Glutamatergic neuron (in vitro differentiated cells): ENCODE measurements at places on chromosomes 3 and 15.

DNA sequence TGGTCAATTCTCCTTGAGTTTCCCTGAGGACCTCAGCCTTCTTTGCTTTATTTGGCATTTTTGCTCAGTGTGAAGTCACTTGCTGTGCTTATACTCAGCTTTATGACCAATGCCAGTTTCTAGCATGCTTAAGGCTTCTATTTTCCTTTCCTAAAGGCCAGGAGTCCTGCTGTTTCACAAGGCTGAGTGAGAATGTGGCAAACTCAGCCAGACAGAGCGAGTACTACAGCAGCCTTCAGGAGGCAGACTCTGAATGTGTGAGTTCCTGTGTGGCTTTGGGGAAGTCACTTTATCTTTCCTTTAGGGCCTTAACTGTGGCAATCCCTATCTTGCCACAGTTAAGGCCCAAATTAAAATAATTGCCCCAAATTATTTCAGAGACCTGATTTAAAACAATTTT, 213.2 kb upstream of the MRPL3 start:
- DNase-seq: no peak

GRCh38 chr3:55731741-55732140, 244.6 kb upstream of the WNT5A start:
- no peak for DNase-seq

- DNase-seq: no peak
Measured at GRCh38 chr3:178367817-178368617, 168.2 kb upstream of the KCNMB2 start.

DNA sequence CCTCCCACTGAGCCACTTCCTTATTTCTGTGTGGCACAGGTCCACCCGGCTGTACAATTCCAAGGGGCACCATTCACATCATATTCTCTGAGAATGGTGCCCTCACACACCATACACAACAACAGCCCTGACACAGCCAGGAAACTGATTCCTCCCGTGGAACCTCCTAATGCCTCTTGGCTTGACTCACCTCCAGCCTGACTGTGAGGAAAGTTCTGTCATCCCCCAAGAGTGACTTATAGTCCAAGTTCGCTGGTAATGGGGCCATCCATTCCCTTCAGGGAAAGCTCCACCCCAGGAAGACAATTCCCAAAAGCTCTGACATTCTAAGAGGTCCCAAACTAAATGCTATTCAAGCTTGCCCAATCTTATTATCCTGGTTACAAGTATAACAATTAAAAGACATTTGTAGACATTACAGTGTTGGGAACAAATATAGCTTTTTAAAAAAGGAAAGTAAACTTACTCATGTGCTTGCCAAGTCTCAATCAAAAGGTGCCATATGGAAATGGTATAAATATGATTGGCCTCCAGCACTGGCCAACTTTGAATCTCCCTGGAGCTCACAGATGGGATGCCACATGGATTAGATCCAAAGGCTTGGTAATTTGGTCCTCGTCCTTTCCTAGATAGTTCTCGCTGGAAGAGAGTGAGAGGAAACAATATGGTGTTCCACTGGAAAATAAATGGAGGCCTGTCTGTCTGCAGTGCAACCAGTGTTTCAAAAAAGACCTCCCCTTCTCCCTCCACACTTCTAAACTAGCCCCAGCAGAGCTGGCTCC, 56.3 kb upstream of the PSMD6 start:
- DNase-seq: no peak

DNA sequence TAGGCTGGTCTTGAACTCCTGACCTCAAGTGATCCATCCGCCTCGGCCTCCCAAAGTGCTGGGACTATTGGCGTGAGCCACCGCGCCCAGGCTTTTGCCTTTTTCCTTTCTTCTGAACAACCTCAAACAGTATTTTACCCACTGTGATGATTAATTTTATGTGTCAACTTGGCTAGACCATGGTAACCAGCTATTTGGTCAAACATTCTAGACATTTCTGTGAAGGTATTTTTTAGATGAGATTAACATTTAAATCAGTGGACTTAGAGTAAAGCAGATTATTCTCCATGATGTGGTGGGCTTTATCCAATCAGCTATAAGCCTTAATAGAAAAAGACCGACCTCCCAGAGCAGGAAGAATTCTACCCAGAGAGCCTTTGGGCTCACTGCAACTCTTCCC, 6.0 kb downstream of the SPATA12 start:
- no peak for DNase-seq

- no peak for DNase-seq
Measured at GRCh38 chr15:25883463-25884259, 20.5 kb upstream of the ATP10A start.

DNA sequence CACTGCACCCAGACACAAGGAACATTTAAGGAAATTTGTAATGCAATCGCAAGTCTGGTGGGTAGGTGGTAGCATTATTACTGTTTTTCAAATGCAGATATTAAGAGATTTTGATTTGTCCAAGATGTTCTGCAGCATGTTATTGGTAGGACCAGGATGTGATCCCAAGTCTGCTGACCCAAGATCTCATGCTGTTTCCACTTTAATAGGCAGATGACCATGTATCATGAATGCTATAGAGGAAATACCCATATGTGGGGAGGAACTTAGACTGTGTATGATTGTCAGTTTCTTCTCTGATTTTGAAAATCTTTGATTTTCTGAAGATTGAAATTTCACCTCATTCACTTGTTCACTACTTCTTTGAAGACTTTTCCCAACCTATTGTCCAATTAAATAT, 28.7 kb downstream of the ATP6V1A start:
- DNase-seq: no peak

GRCh38 chr15:74405823-74406222, 27.9 kb downstream of the SEMA7A start:
- DNase-seq: no peak

DNA sequence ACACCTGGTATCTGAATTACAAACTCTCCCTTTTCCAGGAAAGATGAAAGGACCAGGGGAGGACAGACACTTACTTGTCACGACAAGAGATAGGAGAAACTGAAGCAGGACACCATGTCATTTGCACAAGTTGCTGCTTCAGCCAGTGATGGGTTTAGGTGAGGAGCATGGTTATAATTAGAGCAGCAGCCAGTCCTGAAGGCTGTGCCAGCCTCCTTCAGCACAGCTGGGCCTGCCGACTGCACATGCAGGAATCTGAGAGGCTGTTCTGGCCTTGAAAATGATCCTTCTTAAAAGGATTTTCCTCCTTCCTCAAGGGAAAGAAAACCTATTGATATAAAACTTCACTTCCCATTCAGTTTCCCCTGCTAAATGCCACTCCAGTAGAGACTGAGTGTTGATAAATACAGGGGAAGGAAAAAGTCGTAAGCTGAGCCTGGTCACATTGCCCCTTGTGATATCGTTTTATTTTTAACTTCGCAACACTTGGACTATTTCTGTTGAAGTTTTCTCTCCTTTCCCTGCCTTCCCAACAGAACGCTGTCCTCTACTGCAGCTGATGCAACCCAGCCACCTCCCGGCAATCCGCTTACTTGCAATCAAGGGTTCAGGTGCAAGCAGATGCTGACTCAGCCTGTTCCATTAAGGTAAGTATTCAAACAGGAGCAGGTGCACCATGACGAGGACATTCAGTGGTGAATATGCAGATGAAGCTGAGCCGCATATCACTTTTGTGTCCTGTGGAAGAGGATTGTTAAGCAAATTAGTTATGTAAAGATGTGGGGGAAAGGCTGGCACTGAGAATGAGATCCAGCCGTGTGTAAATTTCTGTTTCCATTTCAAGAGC, at the start of gene FBXO40:
TSS of gene FBXO40 (plus strand) at position 524 of the 847 bp plus-strand sequence. CDS start 27,197 bp downstream, outside the sequence.
- DNase-seq: peak; percentile 62

- DNase-seq: no peak
Measured at GRCh38 chr3:108662142-108662738, 72.7 kb downstream of the DZIP3 start.

DNA sequence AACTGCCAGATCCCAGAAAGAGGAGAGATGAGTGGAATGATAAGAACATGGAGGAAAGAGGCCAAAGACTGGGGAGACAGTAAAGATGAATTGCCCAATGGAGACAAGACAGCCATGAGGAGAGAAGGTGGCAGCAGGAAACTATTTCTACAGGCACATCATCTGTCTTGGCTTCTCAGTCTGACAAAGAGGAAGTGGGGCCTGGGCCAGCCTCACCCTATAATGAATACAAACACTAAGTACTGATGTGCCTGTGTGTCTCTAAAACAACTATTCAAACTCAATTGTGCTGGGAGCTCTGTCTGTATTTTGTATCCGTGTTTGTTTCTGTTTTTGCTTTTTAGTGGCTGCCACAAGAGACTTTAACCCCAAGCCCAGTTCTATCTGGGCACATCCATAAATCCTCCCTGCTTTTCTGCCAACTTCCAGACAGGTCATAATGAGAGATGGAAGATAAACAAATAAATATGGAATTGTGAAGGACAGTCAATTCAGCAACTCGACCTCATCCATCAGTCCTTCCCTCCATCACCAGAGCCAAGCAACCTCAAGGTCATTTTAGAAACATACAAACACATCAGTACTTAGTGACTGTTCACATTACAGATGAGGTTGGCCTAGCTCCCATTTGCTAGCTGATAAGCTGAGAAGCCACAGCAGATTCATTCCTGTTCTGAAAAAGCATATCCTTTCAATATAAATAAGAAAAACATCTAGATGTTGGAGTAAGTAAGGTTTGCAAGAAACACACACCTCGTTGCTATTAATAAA, 116.7 kb downstream of the CADPS start:
- no peak for DNase-seq

DNA sequence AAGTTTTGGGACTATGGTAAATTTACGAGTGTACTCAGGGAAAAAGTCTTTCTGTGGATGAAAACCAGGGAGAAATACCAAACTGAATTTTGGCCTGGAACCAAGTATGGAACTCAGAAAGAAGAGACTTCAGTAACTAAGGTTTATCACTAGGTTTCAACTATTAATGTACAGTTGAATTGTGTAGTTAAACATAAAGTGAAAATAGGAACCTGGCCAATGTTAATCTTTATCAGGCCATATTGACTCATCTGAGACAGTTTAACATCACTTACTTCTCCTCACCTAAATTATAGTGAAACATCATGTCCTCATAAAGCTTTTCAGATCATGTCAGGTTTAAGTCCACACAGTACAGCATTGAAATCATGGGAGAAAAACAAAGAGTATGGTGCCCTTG, 197.7 kb downstream of the LSAMP start:
- no peak for DNase-seq

DNA sequence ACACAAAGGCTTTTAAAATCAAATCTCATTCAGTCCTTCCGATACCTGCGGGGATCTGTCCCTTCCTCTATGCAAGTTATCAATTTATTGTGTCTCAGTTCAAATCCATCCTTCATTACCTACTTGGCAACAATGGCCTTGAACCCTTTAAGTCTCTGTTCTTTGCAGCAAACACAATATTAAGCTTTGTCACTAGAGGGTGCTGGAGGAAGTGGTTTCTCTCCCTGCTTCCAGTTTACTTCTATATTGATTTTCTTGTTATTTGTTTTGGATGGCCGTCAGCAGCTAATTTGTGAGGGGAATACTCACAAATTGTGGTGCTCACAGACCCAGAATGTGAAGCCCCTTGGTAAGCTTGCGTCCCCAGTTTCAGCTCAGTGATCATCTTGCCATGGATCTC, 278.3 kb downstream of the FGF12 start:
- no peak for DNase-seq

DNA sequence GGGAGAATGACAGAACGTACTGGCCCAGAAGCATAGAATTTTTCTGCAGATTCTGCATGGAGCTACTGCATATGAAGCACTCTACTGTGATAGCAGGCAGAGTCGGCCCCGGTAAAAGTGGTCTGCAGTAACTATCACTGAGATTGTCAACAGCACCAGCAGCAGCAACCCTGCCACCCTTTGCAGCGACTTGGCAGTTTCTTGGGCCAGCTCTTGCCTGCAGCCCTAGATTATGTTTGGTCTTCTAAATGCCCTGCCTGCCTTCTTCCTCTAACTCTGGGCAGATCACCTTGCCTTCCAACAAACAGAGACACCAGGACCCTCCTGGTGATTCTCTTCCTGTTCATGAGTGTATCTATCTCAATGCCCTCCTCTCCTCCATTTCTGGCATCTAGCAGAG, 129.1 kb upstream of the ABHD17C start:
- DNase-seq: no peak

DNA sequence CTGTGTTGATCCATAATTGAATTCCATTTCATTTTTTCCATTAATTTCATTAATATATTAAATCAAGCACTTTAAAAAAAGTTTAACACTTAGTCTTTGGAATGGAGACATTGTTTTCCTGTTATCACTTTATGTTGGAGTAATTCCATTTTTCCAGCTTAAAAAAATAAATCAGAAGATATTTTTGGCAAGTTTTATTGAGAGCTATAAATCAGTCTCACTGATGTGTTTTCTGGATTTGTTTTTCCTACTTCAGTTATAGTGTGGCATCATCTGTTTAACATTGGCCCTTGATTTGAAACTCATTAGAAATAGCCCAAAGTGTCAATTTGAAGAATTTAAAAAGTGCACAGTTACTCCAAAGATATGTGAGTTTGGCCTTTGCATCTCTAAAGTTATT, 53.1 kb downstream of the MAP2K5 start:
- DNase-seq: no peak

DNA sequence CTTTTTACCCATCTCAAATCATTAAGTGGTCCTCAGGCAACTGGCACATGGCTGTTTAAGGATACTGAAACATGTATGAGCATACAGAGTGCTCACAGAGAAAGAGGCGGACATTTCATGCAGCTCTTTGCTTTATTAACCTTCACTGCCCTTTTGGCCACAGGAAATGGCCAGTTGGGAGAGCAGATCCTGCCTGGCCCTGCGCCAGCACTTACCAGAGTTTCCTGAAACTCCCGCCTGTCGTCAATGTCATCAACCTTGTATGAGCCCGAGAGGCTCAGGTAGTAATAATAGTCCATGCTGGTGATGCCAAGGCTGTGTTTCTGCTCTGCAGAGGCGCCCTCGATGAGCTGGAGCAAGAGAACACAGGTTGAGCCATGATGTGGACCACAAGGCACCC, 17.8 kb downstream of the LDHAL6B start:
- DNase-seq: no peak

DNA sequence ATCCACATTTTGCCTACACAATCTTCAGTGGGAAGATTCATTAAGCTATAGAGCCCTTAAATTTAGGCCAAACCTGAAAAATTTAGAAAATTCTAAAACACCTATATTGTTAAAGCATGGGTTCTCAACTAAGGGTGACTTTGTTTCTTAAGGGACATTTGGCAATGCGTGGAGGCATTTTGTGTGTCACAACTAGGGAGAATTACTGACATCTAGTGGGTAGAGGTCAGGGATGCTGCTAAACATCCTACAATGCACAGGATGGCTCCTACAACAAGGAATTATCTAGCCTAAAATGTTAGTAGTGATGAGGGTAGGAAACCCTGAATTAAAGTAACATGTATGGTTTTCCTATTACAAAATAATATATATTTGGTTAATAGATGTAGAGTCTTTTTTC, 55.8 kb downstream of the TBC1D5 start:
- DNase-seq: no peak

- no peak for DNase-seq
Measured at GRCh38 chr15:68781766-68782588, 38.7 kb downstream of the ANP32A start.

GRCh38 chr15:92666780-92667179, 11.2 kb upstream of the FAM174B start:
- no peak for DNase-seq

- DNase-seq: no peak
Measured at GRCh38 chr3:14913071-14913925, 34.1 kb upstream of the NR2C2 start.
